Activated naive CD4-positive, alpha-beta T cell treated with anti-CD3 and anti-CD28 coated beads, Interleukin-2, amount 50 U/mL, for 16 hours (primary cell): ENCODE measurements at places on chromosomes 5 and 9.

- peak; percentile 59 for DNase-seq
Observed at GRCh38 chr9:110148384-110148783, 59.6 kb downstream of the C9orf152 start.

DNA sequence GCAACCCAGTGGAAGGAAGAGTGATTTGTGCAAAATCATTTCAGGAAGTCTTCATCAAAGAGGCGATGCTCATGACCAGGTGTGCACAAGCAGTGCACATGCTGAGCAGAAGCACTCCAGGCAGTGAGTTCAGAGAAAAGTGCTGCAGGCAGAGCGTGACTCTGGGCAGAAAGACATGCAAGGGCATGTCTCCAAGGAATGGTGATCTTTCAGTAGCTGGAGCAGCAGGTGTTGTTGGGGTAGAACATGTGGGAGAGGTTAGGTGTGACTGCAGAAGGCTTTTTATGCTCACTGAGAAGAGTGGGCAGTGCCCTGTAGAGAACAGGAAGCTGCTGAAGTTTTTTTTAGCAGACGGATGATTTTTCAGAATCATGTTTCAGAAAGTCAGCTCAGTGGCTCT is 545.4 kb upstream of the TLE4 start:
- DNase-seq, result no peak

- no peak for DNase-seq
Observed at GRCh38 chr5:138610415-138610917, 35.3 kb upstream of the HSPA9 start.

GRCh38 chr9:6049798-6050197 is 34.4 kb upstream of the RANBP6 start:
- DNase-seq, result peak; percentile 22

- no peak for DNase-seq
Observed at GRCh38 chr9:114258866-114259797, 63.8 kb upstream of the ORM1 start.

GRCh38 chr5:92144824-92145223 is 761.7 kb upstream of the ARRDC3 start:
- DNase-seq, result no peak

DNA sequence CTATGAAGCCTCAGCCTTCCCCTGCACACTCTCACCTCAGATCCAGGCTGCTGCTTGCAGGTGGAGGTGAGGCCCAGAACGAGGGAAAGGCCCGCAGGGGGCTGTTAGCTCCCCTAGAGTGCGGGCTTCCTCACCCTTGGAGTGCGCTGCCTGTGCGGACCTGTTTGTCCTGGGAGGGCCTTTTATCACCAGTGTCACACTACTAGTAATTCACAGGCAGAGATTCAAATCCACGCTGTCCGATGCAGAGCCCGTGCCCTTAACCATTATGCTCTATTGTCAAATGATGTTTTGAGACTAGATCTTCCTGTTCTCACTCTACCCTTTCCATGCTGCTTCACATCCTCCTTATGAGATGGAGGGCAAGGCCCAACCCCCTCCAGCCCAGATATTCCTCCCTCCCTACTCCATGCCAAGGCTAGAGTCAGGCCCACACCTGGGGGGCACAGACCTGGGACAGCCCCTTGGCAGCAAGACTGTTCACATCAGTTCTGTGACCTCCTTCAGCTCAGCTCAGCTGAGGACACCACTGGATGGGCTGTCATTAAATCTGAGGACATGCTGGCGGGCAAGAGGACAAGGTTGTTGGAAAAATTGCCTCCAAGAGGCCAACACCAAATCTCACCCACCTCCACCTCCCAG is 112.8 kb upstream of the SPOCK1 start:
- no peak for DNase-seq

- DNase-seq, result no peak
Observed at GRCh38 chr9:135081264-135081660, 6.2 kb upstream of the OLFM1 start.

DNA sequence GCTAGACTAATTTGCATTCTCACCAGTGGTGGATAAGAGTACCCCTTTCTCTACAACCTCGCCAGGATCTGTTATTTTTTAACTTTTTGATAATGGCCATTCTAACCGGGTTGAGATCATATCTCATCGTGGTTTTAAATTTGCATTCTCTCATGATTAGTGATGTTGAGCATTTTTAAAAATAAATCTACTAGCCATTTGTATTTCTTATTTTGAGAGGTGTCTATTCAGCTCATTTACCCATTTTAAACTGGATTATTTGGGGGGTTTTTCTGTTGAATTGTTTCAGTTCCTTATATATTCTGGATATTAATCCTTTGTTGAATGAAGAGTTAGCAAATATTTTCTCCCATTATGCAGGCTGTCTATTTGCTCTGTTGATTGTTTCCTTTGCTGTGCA is 139.6 kb downstream of the ARSB start:
- no peak for DNase-seq

GRCh38 chr9:119829186-119829585 is 460.0 kb upstream of the BRINP1 start:
- DNase-seq, result no peak

DNA sequence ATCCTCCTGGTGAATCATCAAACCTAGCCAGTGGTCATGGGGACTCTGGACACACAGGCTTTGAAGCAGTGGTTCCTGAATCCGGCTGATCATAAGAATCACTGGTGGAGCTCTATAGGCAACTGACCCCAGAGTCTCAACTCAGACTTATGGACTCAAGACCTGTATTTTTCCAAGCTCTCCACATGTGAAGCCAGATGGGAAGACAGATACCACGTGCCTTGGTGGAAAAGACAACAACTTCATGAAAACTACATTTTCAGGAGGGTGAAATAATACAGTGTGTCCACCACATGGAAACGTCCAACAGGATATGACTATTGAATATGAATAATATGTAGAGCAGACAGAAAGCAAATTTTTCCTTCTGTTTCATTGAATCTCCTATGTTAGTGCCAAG is 33.7 kb downstream of the GABRP start:
- no peak for DNase-seq

GRCh38 chr9:123761905-123762605 is 167.9 kb downstream of the DENND1A start:
- no peak for DNase-seq

- DNase-seq, result no peak
Observed at GRCh38 chr9:123960965-123961364, 31.0 kb upstream of the DENND1A start.

GRCh38 chr9:136847826-136848392 is 1.3 kb upstream of the PHPT1 start:
- peak; percentile 79 for DNase-seq

DNA sequence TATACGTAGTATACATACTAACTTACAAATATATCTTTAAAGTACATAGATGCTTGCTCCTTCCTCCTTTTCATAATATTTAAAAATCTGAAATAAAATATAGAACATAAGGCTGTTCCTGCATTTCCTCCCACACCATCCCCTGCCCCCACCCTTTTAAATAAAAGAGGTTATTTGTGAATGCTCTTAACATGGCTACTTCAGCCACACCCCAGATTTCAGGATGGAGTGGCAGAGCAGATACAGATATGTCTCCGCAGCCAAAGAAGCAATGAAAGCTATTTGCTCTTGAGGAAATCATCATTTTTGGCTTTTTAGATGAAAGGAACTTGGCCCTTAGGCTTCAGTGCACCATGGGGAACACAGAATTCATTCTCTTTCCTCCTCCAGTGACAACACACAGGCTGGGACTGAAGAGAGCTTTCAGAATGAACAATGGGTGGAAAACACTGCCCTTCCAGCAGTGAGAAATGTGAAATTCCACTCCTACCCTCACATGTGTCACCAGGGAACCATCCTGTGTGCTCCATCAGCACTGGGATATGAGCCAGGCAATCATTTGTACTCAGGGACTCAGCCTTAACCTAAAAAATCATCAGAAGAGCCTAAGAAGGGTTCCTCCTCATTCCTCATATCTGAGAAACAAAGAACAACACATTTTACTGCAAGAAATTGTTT is 134.3 kb downstream of the PPP2R2B start:
- no peak for DNase-seq

DNA sequence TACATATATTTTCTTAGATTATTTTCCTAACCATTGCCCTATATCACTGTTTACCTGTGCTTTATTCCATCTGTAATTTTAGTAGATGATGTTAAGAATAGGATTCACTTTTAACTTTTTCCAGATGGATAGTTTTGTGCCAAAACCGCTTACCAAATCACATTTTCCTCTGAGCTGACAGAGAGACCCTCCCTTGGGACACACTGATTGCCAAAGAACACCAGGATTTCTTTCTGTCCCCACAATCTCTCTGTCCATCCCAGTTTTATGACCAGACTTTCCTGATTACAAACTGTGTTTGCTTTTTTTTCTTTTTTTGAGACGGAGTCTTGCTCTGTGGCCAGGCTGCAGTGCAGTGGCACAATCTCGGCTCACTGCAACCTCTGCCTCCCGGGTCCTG is 81.3 kb upstream of the SPATA31C2 start:
- no peak for DNase-seq

GRCh38 chr5:36438765-36439561 is 137.3 kb upstream of the RANBP3L start:
- no peak for DNase-seq

- no peak for DNase-seq
Observed at GRCh38 chr5:96473155-96473554, 40.1 kb upstream of the PCSK1 start.

DNA sequence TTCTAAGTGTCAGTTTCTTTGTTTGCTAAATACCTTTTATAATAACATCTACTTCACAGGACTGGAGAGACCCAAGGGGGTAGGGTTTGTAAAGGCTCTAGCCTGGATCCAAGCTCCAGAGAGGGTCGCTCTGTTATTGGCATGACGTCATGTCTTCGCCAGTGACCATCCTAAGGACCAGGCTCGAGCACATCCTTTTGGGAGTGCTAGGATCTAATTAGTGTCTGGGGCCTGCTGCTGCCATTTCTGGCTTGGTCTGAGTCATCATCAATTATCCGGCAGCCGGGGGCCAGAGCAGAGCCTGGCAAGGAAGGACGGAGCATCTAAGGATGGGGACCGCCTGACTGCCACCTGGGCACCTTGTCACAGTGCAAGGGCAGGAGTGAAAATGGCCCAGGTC is 153.0 kb downstream of the NSG2 start:
- no peak for DNase-seq

- no peak for DNase-seq
Observed at GRCh38 chr9:1804128-1804865, 210.8 kb upstream of the SMARCA2 start.

GRCh38 chr9:93039976-93040375 is 18.5 kb upstream of the SUSD3 start:
- no peak for DNase-seq

- DNase-seq, result no peak
Observed at GRCh38 chr5:79845448-79846197, 145.4 kb downstream of the MTX3 start.

GRCh38 chr9:136351252-136351800 is 12.2 kb downstream of the DNLZ start:
- DNase-seq, result no peak

DNA sequence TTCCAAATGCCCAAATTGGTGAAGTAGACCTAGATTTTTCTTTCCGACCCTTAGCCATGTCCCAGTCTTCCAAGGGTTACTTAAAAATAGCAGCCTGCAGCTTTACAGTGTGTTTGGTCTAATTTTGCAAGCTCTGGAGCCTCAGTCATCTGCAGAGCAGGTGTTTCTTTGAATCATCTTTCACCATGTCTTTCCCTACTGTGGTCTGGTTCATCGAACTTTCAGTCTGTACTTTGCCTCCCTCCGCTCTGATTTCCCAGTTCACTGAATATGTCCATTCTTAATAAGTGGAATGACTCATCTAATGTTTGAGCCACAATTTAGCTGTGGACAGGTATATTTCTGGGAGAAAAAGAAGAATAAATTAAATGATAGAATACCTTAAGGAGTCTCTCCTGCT is 1060.7 kb downstream of the EFNA5 start:
- DNase-seq, result no peak

- DNase-seq, result no peak
Observed at GRCh38 chr5:123881759-123882244, 369.8 kb downstream of the CSNK1G3 start.

DNA sequence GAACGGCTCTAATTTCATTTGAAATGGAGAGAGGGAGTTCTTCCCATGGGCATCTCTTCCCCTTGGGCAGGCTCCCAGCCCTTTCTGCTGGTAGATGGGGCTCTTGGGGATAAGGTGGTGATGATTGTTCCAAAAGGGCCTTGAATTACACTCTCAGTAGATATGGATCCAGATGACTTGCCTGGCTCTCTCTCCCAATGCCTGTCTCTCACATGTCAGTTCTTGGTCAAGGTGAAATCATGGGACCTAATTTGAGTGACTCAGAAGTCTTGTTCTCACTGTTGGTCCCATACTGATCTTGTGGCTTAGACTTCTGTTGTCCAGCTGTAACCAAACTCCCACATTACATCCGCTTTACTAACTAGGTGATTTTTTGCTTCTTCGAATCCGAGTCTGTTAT is 317.0 kb upstream of the RFX3 start:
- no peak for DNase-seq

DNA sequence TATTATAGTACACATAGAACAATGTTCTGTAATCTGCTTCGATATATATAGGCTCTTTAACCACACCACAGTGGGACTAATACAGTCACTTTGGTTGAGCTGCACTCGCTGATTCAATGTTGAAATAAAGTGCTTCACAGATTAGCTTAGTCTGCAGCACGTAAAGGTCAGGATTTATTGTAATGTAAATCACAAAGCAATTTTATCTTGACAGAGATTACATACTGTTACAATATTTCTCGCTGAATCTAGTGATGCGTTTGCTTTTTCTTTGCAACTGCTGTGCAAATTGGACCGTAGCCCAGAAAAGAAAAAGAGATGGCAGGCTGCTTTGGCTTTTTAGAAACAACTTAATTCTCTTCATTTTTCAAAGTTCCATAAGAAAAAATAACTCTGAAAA is 52.9 kb downstream of the CETN3 start:
- DNase-seq, result no peak

- no peak for DNase-seq
Observed at GRCh38 chr5:79961716-79962574, 29.1 kb downstream of the MTX3 start.

DNA sequence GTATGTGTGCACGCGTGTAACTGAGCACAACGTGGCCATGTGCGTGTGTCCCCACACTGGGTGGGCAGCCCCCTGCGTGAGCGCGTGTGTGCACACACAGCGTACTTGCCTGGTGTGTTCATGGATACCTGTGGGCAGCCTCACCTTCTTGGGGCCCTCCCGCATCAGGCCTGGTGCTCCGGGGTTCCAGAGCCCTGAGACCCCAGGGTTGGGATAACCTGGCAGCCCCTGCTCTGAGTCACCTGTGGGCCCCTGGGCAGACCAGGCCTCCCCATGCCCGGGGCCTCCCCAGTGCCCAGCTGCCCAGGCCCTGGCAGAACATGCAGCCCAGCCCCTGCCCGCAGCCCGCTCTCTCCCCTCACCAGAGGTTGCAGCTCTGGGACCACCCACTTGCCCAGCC is 25.2 kb downstream of the LHX3 start:
- no peak for DNase-seq

- no peak for DNase-seq
Observed at GRCh38 chr9:95341293-95341962, 23.9 kb upstream of the FANCC start.
